ENCODE measurements at places on chromosomes 6 and 20.

DNA sequence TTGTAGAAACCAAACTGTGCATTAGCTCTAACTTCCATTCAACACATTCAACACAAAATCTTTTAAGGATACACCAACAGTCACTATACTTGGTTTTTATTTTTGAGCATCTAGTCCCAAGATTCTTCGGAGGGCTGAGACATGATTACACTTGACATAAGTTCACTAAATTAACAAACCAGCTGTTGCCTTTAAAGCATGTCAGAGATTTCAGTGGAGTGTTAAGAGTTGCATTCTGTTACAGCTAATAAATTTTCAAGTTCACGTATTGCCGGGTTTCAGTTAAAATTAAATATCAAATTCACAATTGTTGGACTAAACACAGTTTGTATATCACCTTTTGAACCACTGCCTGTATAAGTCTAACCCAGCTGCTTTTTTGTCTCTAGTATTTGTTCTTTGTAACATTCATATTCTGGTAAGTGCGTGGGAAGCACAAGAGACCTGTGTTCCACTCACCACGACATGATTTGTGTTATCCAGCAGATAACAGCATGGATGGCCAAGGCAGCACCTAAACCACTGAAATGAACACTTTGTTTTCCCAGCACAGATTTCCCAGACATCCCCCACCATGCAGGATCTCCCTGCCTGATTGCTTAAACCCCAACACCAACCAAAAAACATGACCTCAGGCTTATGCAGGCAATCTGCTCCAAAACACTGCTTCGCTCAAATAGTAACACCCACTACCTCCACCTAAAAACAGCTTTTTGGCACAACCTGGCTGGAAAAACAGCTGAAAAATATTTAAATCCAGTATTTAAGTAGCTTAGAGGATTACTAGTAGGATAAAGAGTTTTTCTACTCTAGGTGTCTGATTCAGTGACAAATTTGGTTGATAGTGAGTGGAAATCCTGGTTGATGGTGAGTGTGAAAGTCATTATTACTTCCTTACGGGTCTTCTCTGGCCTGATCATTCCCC lies 286.5 kb upstream of the NT5E start:
- no peak for DNase-seq

- DNase-seq = peak; percentile 63
These were observed 25.3 kb upstream of the TOP1 start for GRCh38 chr20:41003143-41003935.

- no peak for DNase-seq
These were observed 64.9 kb downstream of the LAMA4 start for GRCh38 chr6:112189494-112189893.

- no peak for DNase-seq
These were observed 148.9 kb downstream of the MAFB start for GRCh38 chr20:40540166-40540565.

DNA sequence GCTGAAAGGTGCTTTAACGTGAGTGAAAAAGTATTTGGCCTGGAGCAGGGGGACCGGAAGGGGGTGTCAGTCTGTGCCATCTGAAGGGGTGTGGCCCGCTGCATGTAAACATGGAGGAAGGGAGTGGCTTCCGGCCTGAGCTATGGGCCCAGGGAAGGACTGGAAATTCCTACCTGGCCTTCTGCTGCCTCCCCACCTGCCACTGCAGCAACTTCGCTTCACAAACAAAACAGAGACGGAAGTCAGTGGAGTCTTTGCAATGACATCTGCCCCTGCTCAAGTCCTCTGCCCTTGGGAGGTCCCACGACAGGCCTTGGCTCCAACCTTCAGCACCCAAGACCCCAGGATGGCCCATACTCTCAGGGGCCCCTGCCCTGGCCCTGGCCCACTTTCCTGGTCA lies 28.1 kb upstream of the FOXP4 start:
- DNase-seq = no peak

DNA sequence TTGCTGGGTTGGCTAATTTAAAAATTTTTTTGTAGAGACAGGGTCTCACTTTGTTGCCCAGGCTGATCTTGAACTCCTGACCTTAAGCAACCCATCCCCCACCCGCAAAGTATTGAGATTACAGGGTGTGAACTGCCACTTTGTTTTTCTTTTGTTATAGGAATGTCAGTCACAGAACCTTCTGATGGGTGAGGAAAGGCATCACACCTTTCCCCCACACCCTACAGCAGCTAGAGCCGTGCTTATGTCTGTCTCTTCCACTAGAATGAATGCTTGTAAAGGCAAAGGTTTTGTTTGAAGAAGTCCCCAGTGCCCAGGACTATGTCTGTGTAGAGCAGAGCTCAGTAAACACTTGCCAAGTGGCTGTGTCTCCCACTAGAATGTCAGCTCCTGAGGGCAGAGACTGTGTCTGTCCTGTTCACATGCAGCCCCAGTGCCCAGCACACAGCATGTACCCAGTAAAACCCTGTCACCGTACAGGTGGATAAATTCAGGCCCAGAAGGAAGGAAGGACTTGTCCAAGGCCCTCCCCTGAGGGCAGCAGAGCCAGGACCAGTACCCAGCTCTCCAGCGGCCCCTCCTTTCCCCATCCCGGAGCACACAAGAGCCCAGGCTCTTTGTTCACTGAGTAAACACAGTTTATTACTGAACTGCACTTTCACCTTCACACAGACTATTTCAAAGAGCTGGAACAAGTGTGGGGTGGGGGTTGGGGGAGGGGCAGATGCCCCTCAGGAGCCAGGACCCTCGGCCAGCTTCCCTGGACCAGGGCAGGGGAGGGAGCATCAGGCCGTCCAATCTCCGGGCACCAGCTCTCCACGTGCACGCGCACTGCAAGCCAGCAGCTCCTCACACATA lies 26.4 kb downstream of the COX4I2 start:
- no peak for DNase-seq

DNA sequence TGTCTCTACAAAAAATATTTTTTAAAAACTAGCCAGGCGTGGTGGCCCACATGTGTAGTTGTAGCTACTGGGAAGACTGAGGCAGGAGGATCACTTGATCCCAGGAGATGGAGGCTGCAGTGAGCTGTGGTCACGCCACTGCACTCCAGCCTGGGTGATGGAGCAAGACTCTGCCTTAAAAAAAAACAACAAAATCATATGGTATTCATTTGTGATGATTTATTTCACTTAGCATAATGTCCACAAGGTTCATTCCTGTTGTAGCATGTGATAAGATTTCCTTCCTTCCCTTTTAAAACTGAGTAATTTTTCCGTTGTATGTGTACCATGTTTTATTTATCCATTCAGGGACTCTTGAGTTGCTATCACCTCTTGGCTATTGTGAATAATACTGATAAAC lies 26.2 kb downstream of the TMEM170B start:
- no peak for DNase-seq

DNA sequence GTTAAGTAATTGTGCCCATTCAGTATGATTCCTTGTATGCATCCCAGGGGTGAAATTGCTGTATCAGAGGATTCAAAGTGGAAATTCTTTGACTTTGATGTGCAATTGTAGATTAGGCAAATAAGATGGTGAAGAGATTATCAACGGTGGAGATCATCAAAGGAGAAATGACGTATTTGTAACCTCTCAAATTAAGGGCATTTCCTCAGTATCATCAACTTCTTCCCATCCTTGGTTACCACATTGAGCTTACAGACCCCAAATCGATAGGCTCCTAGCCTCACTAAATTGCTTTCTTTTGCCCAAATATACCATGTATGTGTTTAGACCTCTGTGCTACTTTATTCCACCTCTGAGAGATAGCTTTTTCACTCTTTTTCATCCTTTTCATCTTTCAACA lies 213.1 kb upstream of the ZFP64 start:
- no peak for DNase-seq

- DNase-seq = no peak
These were observed 32.8 kb upstream of the CEP162 start for GRCh38 chr6:84260196-84260595.

DNA sequence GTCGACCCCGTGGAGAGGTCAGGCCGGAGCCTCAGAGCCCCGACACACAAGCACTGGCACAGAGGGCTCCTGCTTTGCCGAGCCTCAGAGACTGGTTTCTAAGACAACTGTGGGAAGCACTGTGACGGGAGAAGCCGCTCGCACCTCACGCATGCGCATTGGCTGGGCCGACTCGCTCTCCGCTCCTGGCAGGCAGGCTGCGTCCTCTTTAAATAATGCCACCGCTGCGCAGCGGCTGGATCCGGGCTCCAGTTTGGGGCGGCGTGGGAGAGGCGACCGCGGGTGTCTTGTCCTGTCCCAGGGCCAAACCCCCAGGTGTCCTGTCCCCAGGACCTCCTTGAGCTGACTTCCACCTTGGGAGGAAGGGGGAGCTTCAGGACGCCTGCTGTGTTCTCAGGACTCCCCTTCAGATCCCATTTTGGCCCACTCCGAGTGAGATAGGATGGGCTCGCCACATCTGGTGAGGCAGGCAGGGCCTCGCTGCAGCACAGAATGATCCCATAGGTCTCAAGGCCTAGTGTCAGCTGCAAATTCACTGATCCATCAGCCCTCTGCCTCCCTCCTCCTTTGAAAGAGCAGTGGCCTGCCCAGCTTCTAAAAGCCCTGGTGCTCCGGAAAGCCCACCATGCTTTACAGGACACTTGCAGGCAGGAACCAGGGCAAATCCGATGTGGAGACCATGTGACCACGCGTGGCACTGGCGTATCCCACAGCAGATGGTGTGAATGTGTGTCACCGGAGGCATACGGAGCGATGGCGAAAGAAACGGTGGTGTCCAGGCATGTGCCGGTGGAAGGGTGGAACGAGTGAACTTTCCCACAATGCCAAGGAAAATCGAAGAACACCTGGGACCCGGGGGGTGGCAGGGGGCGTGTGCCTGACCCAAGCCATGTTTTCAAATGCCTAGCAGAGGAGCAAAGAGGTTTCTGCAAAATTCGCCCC lies 169.3 kb upstream of the ZNF337 start:
- DNase-seq = peak; percentile 71

- DNase-seq = no peak
These were observed 75.7 kb downstream of the TCP11 start for GRCh38 chr6:35065441-35065800.

GRCh38 chr6:136317021-136317694 lies 27.5 kb upstream of the BCLAF1 start:
- peak; percentile 36 for DNase-seq

DNA sequence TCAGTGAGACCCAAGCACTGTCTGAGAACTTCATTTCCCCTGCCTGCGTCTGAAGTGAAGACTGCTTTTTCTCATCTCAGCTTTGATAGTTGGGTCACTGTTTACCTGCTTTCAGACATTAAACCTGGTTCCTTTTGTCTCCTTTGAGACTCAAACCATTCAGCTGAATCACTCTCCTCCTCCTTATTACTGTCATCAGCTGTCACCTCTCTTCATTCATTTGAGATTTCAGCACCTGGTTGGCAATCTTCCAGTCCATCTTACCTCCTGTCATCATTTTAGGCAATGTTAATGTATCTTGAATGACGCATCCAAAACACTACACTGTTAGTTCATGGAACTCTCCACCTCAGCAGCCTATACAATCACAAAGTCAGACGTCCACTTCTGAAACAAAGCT lies 34.3 kb upstream of the SOX4 start:
- no peak for DNase-seq

GRCh38 chr6:170044836-170045562 lies 245.9 kb downstream of the DLL1 start:
- no peak for DNase-seq

DNA sequence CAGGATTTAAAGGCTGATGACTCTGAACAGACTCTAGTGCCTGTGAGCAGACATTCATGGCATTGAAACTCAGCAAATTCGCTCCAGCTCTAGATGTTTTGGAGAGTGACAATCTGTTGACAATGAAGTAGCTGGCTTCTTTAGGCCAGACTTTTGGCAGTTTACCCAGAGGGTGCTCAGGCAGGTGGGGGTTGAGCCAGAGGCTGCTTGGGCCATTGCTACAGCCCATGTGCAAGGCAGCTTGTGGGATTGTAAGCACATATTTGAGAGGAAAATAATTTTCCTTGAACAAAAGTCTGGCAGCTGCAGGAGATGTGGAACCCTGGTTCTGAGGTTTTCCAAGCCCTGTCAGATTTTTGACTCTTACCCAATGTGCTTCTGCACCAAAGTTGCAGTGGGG lies 311.6 kb downstream of the CDC5L start:
- no peak for DNase-seq

GRCh38 chr6:163308629-163309440 lies 105.7 kb upstream of the QKI start:
- DNase-seq = no peak

DNA sequence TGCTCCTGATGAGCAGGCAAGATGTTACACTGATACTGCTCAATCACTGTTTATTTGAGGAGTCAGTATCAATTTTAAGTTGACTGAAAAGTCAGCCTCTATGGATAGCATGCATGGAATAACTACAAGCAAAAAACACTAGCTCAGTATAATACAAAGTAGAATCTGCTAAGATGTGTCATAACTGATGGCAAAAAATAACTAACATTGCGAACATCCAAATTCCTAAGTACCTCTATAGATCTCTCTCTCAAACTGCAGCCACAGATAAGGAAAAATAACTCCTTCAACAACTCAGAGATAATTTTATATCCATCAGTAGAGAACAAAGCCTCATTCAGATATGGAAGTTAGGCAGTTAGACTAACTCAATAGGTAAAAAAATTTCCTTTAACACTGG lies 16.3 kb downstream of the HDAC2 start:
- DNase-seq = no peak

GRCh38 chr20:42267793-42268384 lies 649.7 kb upstream of the CHD6 start:
- no peak for DNase-seq

GRCh38 chr6:109241199-109241598 lies 141.1 kb downstream of the CD164 start:
- DNase-seq = no peak

GRCh38 chr20:19699180-19699971 lies 58.7 kb upstream of the RIN2 start:
- no peak for DNase-seq

- no peak for DNase-seq
These were observed 861 bp downstream of the PCMTD2 start for GRCh38 chr20:64256282-64256935.

DNA sequence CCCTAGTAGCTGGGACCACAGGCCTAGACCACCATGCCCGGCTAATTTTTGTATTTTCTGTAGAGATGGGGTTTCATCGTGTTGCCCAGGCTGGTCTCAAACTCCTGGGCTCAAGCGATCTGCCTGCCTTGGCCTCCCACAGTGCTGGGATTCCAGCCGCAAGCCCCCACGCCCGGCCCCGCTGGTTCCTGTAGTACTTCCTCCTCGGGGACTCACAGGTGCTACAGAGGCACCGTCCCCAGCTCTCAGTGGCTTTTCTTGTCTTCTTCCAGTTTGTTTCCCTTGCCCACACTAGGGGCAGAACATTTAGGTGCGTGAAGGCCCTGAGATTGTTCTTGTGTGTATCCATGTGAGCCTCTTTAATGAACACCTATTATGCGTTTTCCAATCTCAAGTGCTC lies 773 bp upstream of the ZBP1 start:
- DNase-seq = no peak
